ENCODE measurements at places on chromosomes 3 and 15.

GRCh38 chr3:264394-265156 is 68.0 kb downstream of the CHL1 start:
- no peak for DNase-seq

DNA sequence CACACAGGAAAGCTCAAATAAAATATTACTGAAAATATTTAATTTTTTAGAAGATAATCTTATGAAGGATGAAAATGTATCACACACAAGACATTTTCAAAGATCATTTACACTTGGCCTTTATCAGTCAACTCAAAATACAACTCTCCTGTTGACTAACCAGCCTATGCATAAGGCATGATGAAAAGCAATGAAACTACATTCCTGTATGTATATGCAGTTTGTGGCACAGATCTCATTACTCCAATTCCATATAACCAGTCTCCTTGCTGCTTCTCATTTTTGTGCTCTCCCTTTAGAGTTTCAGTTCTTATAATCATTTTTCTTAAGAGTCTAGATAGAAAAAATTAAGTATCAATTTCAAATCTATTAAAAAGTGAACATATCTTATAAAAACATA is 25.8 kb downstream of the AQR start:
- no peak for DNase-seq

GRCh38 chr15:39167164-39168058 is 413.5 kb upstream of the THBS1 start:
- no peak for DNase-seq

DNA sequence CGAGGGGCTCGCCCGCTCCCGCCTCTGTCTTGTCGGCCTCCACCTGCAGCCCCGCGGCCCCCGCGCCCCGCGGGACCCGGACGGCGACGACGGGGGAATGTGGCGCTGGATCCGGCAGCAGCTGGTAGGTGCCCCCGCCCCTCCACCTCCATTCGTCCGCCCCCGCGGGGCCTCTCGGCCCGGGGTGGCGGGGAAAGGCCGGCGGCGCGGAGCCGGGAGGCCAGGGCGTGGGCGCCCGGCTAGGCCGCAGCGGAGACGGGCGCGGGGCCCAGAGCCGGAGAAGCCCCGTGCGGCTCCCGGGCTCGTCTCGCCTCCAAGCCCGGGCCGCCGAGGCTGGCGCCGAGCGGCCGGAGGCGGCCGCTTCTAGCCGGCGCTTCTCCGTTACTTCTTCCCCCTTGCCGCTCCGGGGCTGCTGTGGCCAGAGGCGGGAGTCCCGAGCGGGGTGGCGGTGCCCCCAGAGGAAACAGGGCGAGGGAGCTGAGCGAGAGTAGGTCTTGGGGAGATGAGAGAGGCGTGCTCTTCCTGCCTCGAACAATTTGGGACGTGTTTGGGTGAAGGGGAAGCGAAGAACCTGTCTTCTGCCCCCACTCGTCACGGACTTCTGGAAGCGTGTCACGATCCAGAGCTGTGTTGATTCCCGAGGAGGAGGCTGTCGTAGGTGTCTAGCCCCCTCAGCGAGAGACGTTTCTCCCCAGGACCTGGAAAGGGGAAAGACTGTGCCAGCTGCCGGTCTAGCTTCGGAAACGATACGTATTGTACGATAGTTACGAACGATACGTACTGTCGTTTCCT is 555 bp downstream of the ATP11B start:
- DNase-seq = peak; percentile 28

GRCh38 chr15:97903560-97903959 is 56.9 kb upstream of the ARRDC4 start:
- no peak for DNase-seq

DNA sequence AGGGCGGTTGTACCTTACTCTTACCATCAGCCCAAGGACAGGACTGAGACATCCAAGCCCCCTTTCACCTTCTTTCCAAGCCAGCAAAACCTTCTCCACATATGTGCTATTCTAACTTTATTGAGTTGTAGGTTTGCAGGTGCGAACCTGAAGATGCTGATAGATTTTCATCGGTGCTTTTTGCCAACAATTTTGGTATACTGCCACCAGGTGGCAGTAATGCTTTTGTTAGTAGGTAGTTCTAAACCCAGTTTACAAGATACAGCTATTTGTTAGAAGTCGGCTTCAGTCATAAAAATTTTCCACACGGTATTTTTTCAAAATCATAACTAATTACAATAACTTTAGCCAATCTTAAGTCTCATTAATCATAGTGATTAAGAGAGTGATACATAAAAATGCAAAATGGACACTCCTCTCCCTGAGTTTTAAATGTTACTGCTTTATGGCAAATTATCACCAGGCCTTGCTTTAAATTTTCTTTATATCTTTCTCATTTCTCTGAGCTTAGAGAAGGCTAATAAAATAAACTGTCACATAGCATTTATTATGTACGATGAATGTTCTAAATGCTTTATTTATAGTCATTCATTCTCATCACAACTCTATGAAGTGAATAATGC is 636 bp downstream of the TBC1D21 start:
- peak; percentile 35 for DNase-seq

GRCh38 chr3:20798666-20799065 is 612.7 kb upstream of the SGO1 start:
- no peak for DNase-seq

DNA sequence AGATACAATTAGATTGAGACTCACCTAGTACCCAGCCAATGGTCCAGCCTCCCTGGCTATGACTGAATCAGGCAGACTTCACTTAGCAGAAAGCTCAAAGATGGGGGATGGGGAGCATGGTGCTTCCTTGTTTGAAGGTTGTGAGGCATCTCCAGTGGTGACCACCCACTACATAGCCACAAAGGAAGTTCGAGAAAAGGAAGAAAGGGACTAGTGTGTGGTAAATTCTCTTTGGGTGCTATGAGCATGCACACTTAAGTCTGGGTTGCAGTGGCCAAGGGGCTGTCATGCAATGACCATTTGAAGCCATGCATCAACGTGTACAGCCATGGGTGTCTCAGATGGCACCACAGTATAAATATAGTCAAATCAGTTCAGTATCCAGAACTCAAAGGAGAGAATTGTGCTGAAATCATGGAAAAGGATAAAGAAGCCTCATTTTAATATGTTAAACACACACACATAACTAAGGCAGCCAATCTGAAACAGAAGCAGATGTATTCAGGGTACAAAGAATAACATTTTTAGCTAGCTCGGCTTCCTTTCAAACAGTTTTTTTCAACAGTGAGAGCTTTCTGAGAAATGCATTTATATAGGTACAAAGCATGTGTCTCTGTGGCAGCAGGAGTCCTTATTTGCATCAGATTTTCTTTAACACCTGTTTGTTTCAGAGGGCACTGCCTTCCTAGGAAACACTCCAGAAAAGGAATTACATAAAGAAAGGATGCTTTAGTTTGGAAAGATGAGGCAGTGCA is 275.5 kb downstream of the GAP43 start:
- DNase-seq = no peak

GRCh38 chr3:42749753-42750231 is 23.3 kb downstream of the CCDC13 start:
- DNase-seq = no peak

GRCh38 chr3:108295421-108296175 is 750 bp upstream of the HHLA2 start:
- DNase-seq = peak; percentile 65

- DNase-seq = no peak
Measured at GRCh38 chr3:81913886-81914663, 152.6 kb upstream of the GBE1 start.

DNA sequence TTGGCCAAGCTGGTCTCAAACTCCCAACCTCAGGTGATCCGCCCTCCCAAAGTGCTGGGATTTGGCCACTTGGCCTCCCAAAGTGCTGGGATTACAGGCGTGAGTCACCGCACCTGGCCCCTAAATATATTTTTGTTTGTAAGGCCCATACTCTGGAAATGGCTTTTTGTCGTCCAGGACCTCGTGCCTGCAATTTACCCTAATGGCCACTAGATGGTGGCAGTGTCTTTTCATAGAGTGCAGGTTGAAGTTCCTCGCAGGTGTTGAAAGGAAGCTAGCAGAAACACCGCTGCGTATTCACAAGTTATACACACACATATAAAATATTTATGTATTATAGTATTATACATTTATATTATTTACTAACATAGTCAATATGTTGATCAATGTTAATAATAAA is 97.2 kb downstream of the LRTM1 start:
- no peak for DNase-seq

DNA sequence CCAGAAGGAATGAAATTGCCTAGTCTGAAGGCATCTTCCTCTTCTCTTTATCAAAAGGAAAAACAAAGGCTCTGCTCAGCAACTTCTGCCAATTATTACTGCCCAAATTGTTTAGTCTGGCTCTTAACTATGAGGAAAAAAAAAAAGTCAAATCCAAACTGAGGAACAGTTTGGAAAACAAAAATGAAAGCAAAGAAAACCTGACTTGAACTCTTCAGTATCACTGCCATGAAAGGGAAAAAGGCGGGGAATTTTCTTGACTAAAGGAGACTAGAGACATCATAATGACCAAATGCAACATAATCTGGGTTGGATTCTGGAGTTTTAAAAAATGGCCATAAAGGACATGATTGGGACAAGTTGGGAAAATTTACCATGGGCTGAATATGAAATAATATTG is 156.3 kb downstream of the STT3B start:
- DNase-seq = no peak

DNA sequence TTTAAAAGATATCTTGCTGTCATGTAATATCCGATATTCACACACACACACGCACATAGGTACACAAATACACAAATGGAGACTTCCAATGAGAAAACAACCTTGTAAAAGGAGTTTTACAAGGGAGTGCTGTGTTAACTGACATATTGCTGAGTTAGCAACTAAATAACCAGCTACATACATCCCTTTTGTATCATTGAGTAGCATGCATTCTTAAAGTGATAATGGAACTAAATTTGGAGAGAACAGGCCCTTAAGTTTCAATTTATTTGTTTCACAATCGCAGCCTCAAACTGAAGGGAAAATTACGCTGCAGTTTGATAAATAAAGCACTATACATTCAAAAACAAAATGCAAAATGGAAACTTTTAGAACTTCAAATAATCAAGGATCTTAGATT is 1046.0 kb upstream of the NR2F2 start:
- DNase-seq = no peak

GRCh38 chr15:89829161-89829560 is 14.5 kb upstream of the ANPEP start:
- no peak for DNase-seq

- no peak for DNase-seq
Measured at GRCh38 chr15:48925714-48926223, 38.0 kb downstream of the SHC4 start.

- DNase-seq = no peak
Measured at GRCh38 chr3:11055496-11055895, 62.9 kb downstream of the SLC6A1 start.

- no peak for DNase-seq
Measured at GRCh38 chr15:73082812-73083211, 30.5 kb downstream of the NEO1 start.

DNA sequence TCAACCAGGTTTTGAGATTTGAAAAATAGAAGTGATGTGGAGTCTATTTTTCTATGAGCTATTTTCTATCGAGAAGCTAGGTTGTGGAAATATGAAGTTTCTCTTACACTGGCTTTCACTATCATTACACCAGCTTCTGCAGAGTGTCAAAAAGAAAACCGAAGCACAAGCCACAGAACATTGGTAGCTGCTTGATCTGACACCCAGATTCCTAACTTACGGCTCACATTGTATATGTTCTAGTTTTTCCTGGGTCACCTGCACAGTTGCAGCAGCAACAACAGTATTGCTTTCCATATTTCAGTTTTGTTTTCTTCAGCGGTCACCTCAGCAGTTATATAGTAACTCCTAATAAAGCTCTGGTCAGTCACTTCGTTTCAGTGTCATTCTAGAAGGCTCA is 790.1 kb downstream of the PLOD2 start:
- DNase-seq = no peak

DNA sequence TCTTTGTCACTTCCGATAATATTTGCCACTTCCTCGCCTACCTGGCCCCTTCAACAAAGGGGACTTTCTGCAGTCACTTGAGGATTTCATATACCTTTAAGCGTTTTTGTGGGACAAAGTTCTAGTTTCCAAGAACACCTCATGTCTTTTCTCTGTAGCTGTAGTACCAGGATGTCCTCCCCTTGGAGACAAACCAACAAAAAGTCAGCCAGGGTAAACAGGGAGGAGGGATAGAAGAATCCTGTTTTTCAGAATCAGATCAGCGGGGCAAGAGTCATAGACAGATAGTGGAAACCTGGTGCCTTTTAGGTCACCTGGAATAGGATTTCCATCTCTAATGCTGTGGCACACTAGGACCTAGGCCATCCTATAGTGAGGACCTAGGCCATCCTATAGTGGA is 4.5 kb downstream of the LRRC3B start:
- no peak for DNase-seq

- no peak for DNase-seq
Measured at GRCh38 chr15:67829647-67830504, 4.6 kb downstream of the SKOR1 start.

- no peak for DNase-seq
Measured at GRCh38 chr3:132867526-132867925, 145.3 kb upstream of the NPHP3 start.

- DNase-seq = no peak
Measured at GRCh38 chr3:100210772-100211135, 50.0 kb upstream of the TBC1D23 start.

DNA sequence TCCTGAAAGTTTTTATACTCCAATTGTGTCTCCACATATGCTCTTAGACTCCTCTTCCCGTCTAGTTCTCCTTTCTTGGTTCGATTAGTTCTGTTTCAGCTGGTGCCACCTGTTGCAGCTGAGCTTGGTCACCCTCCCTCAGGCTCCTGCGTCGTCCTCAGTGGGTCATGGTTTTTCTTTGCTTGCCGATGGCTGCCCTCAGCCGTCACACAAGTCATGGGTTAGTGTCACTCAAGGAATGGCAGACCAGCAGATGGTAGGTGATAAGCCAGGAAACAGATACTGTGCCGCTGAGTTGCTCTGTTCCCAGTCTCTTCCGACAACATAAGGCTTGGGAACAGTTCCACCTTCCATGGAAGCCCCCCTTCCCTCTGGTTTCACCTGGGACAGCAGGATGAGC is 109.9 kb downstream of the IGF1R start:
- DNase-seq = no peak

Data from bone marrow (tissue), 2 donors.